IPS-NIHi11 (cell line): ENCODE measurements at places on chromosomes 3 and 15.

- DNase-seq, result no peak
Measured at GRCh38 chr3:99768808-99769501, 48.7 kb upstream of the CMSS1 start.

- peak; percentile 11 for DNase-seq
Measured at GRCh38 chr15:76625267-76625666, 279.9 kb downstream of the SCAPER start.

DNA sequence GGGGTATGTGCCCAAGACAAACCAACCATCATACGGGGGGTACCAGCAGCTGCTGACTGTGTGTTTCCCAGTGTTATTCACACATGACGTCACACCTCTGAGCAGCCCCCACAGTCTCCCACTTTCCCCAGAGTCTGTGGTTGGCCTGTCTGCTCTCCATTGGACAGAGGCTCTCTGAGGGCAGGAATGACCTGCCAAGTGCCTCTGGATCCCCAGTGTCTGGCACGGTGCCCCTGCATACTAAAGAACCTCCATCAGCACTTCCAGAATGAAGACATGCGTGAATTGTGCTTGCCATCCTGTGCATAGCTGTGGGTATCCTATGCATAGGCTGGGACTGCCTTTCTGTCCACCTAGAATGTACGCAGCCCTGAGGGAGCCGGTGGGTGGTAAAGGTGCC, 3.5 kb upstream of the CCDC9B start:
- DNase-seq, result no peak

GRCh38 chr15:56783156-56783856, 50.0 kb upstream of the ZNF280D start:
- DNase-seq, result no peak

DNA sequence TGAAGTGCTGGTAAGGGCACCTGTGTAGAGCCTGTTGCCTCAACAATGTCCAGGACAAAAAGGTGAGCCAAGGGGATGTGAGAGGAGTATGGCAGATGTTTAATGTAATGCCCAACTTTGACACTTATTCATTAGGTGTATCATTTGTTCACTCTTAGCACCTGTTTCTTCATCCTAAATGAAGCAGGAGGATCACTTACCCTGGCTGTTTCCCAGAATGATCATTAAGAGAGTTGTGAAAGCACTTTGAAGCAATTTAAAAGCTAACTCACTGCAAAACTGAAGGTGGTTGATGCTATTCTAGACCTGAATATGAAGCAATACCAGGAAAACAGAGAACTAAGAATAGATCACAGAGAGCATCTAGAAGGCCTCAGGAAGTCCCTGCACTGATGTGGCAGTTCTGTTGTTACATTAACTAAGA, 3.4 kb upstream of the HHLA2 start:
- no peak for DNase-seq

GRCh38 chr3:195546130-195546560, 3.0 kb upstream of the PPP1R2 start:
- no peak for DNase-seq

DNA sequence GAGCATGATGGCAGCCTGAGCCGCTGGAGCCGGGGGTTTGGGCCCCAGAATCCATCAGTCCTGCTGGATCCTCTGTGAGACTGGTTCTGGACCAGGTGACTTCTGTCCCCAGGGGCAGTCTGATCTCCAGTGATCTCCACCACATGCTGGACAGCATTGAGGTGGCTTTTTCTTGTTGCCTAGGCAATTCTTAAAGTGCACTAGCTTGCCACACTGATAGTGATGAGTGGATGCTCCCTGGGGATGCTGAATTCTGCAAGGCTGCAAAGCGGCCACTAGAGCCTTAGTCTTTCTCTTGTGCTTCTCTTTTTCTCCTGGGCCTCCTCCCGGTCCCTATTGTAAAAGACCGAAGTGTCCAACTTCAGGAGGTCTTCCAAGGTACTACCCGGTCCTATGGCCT, 70.4 kb upstream of the ATP11B start:
- no peak for DNase-seq

DNA sequence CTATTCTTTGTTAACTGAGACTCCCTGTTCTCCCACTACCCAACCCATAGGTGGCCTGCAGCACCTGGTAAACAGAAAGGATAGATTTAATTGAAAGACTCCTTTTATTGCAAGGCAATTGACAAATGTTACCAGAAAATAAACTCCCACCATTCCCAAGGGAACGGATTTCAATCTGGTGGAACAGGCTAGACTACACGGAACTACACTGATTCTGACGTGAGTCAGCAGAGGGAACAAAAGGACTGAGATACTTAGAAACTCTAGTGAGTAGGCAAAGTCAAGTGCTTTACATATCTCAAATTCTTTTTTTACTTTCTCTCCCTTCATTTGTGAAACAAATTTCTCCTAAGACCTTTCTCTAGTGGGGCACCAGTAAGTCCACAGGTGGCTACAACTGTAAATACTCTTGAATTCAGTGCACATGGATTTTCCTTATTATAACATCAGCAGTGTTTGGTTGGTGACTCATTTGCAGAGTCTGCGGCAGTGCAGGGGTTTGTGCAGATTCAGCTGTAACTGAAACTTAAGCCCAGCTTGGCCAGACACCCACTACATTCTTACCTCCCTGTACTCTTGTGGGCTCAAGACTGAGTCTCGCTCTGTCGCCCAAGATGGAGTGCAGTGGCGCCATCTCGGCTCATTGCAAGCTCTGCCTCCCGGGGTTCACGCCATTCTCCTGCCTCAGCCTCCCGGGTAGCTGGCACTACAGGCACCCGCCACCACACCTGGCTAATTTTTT, 34.3 kb upstream of the PLSCR2 start:
- DNase-seq, result no peak

GRCh38 chr15:98674336-98674735, 26.0 kb downstream of the IGF1R start:
- no peak for DNase-seq

DNA sequence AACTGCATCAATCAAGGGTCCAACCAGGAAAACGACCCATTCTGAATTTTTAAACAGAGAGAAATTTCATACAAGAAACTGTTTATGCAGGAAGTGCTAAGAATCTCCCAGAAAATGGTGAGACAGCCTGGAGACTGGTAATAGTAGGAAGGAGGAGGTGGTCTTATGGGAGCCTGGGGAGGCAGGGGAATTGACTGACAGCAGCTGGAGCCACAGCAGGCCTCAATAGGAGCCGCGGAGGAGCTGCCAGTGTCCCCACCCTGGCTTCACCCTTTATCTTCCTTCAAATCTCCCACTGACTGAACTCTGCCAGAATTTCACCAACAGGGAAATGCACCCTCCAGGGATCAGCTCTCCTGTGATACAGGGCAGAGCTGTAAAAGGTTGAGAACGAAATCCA, 7.5 kb upstream of the C3orf80 start:
- DNase-seq, result no peak

GRCh38 chr15:96468036-96468435, 137.5 kb downstream of the NR2F2 start:
- no peak for DNase-seq

- no peak for DNase-seq
Measured at GRCh38 chr15:95432878-95433405, 897.6 kb upstream of the NR2F2 start.
